NCI-H1694 (cell line): ENCODE measurements at places on chromosomes 7 and 10.

DNA sequence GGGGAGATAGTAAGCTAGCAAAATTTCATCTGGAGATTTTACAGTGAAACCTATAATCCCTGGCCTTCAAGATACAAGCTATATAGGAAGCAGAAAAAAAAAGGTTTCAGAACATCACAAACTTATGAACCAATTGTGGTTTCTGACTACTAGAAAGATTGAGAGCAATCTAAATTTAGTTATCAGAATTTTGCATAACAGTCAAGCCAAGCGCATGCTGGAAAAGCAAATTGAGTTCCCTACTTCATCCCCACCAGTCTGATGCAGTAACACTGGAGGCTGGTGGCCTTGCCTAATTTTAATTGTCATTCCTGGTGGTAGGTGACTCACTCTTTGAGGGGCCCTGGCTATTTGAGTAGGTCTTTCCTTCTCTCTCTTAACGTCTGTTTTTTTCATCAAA lies 46.3 kb upstream of the ELMO1 start:
- no peak for DNase-seq

- no peak for DNase-seq
These were observed 70.8 kb upstream of the PARD3 start for GRCh38 chr10:34885898-34886297.

DNA sequence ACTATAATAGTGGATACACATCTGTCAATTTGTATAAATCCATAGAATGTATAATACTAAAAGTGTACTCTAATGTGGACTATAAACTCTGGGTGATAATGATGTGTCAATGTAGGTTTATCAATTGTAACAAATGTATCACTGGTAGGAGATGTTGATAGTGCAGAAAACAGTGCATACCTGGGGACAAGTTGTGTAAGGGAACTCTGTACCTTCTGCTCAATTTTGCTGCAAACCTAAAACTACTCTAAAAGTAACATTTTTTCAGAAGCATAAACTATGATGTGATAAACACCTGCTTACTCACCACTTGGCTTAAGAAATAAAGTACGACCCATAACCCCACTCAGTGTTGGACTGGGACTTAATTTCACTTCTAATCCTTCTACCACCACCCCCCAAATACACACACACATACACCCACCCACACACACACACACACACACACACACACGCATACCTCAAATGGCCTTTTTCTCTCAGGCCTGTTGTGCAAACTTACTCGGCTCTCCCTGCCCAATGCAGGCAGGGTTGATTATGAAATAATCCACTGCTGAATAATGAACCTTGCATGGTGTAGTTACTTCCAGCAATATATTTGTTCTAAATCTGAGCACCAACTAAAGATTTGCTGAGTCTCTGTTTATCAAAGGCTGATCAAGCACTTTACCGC lies 154.1 kb upstream of the KMT2E start:
- DNase-seq = no peak

- no peak for DNase-seq
These were observed 59.4 kb downstream of the USP6NL start for GRCh38 chr10:11551916-11552602.

DNA sequence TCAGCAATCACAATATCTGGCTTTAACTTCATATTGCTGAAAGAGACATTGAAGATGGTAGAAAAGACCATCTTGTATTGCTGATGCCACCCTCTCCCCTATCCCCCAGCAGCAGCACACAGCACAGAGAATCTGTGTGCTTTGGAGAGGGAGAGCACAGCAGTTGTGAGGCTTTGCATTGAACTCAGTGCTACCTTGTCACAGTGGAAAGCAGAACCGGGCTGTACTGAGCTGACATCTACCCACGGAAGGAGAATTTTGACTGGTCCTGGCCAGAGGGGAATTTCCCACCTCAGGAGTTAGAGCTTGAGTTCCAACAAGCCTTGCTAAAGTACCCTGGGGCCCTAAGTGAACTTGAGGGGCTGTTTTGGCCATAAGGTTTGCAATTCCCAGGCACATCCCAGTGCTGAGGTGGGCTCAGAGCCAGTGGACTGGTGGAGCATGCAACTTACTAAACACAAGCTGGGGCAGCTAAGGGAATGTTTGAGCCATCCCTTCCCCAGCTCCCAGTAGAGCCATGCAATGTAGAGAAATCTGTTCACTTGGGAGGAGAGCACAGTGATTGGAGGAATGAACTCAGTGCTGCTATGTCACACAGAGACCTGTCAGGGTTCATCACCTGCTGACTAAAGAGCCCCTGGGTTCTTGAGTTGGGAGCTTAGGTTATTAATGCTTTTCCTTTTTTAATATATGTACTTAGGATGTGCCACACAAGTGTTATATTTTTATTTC lies 62.1 kb downstream of the OR13A1 start:
- no peak for DNase-seq

- DNase-seq = no peak
These were observed 45.3 kb downstream of the JAZF1 start for GRCh38 chr7:28135315-28135714.

GRCh38 chr10:131911451-131911850 lies 10.6 kb downstream of the PPP2R2D start:
- no peak for DNase-seq

- no peak for DNase-seq
These were observed 1.3 kb downstream of the HHEX start for GRCh38 chr10:92690915-92691590.

GRCh38 chr7:8175929-8176369 lies 86.0 kb downstream of the ICA1 start:
- no peak for DNase-seq

GRCh38 chr7:132417103-132417906 lies 159.0 kb downstream of the PLXNA4 start:
- no peak for DNase-seq

DNA sequence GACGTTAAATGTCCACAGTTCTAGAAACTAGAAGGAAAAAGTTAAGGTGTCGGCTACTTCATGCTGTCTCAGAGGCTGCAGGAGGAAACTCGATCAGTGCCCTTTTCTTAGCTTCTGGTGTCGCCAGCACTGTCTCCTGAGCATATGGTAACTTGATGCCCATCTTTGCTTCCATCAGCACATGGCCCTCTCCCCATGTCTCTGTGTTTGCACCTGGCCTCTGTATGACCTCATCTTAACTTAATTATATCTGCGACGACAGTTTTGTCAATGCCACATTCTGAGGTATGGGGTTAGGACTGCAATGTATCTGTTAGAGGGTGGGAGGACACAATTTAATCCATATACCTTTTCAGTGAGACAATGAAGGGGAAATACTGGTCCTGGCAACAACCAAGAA lies 449.9 kb downstream of the POM121L12 start:
- no peak for DNase-seq

- no peak for DNase-seq
These were observed 418.1 kb downstream of the GFRA1 start for GRCh38 chr10:115854740-115855435.

DNA sequence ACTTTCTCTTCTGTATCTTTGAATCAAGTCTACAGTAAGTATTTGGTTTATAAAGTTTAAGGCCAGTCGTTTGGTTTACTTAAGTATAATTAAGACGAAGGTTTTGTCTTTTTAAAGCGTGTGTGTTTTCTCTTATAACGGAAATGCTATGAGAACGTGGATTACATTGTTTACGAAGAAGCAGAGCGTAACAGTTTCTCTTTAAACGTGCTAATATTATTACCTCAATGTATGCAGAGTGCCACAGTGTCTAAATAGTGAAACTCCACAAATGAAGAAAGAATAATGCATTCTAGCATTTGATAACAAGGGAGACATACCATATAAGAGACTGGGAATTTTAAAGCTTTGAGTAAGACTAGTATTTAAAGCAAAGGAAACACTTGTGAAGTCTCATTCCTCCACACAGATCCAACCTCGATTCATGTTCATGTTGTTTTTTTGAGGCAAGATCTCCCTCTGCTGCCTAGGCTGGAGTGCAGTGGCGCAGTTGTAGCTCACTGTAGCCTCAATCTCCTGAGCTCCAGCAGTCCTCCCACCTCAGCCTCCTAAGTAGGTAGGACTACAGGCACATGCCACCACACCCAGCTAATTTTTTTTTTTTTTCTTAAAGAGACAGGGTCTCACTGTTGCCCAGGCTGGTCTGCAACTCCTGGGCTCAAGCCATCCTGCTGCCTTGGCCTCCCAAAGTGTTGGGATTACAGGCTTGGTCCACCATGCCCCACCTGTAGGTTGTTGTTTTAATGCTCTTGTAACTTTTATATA lies 75.1 kb downstream of the ANKRD61 start:
- DNase-seq = peak; percentile 20

GRCh38 chr10:70666960-70667798 lies 5.1 kb upstream of the ADAMTS14 start:
- DNase-seq = no peak

GRCh38 chr7:85570898-85571297 lies 384.0 kb upstream of the SEMA3D start:
- DNase-seq = no peak

DNA sequence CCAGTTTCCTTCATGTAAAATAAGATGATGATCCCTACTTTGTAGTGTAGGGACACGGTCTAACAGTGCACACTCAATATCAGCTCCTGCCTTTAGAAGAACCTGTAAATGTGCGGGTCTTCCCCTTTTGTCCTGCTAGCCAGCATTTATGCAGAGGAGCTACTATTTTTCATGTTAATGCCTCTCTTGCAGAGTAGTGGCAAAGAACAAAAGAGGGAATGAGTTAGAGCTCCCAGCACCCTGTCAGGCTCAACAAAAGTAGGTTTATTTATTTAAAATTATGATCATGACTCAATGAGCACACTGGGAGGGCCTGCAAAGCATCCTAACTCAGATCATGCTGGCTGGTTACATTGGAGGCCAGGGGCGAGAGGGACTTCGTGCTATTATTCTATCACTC lies 414.5 kb upstream of the COBL start:
- DNase-seq = no peak
